Spinal cord (tissue), 10 donors: ENCODE measurements at places on chromosomes 16 and 17.
A peak's percentile ranks its signal among the peaks of the same experiment; 100 is the strongest.

- DNase-seq, result peak; percentile 21
These were observed 83.2 kb downstream of the SPECC1 start for GRCh38 chr17:20092261-20092867.

- peak; percentile 35 for DNase-seq
These were observed at the start of gene FA2H for GRCh38 chr16:74774223-74775139. FA2H (minus strand) TSS chr16:74774820; CDS start chr16:74774755, 65 bp downstream.

GRCh38 chr17:64358261-64358788 is 32.3 kb downstream of the PECAM1 start:
- DNase-seq, result no peak

DNA sequence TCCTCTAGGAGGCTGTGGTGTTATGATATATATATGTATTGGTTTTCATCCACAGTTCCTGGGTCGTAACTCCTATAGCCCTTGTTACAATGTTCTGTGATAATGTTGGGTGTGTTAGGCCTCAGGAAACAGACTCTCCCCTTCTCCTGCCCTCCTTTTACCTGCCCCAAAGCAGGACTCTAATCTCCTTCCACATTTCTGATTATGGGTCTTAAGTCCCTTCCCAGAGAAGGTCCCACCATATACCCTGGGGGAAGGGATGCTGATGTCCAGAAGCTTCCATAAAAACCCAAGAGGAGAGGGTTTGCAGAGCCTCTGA is 450 bp upstream of the C1QBP start:
- DNase-seq, result no peak

- no peak for DNase-seq
These were observed 24.7 kb downstream of the DNAI2 start for GRCh38 chr17:74298778-74299177.

DNA sequence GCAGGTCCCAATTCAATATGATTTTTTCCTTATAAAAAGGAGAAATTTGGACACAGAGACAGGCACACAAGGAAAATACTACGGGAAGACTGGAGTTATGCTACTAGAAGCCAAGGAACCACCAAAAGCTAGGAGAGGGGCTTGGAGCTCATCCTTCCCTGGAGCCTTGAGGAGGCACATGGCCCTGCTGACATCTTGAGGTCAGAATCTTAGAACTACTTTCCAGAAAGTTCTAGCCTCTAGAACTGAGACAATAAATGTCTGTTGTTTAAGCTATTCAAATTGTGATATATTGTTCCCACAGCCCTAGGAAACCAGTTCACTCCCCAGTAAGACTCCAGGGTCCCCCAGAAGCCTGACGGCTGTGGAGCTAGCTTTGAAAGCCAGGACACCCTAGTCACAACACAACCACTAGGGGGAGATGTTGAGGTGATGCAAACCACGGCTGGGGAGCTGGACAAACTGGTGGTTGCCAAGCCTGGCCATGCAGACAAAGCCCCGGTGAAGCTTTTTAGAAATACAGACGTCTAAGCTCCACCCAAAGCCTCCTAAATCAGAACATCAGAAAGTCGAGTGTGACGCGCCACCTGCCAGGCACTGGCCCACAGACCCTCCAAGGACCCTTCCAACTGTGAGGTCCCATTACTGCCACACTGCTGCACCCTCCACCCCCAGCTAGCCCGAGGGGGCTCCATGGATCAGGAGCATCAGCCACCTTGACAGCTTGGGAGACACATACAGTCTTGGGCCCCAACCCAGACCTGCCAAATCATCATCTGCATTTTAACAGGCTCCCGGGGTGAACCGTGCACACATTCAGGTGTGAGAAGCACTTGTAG is 106.4 kb downstream of the SLC39A11 start:
- DNase-seq, result no peak

- no peak for DNase-seq
These were observed 32.5 kb downstream of the PITPNM3 start for GRCh38 chr17:6523809-6524355.

DNA sequence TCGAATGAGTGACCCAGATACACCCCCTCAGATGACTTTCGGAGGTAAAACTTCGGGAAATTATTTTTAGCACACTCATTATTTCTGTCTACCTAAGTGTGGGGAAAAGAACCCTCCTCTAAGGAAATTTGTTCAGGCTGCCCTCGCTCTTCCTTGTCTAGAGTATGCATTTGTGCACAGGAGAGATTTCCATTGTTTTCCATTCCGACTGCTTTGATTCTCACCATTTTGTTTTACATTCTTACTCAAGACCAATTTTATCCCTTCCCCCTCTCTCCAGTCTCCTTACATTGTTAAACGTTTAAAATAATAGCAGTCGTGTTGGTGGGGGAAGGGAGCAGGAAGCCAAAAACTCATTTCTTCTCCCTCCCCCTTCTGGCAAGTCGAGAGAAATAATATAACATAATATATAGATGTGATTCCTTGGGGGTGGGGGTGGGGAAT is 1.5 kb upstream of the CHD3 start:
- DNase-seq, result no peak

DNA sequence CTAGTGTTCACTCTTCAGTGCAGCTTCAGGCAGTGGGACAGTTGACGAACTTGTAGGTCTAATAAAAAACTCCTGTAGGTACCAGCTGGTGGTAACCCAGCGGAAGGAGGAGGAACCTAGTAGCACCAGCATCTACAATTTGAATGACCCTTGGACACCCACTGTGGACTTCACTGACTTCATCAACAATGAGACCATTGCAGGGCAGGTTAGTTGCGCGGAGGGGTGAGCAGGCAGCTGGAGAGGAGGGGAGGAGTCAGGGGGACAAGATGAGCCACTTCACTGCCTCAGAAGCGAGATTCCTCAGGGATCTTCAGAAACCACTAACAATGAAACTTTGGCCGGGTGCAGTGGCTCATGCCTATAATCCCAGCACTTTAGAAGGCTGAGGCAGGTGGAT is 22.3 kb downstream of the AOC3 start:
- DNase-seq, result no peak

DNA sequence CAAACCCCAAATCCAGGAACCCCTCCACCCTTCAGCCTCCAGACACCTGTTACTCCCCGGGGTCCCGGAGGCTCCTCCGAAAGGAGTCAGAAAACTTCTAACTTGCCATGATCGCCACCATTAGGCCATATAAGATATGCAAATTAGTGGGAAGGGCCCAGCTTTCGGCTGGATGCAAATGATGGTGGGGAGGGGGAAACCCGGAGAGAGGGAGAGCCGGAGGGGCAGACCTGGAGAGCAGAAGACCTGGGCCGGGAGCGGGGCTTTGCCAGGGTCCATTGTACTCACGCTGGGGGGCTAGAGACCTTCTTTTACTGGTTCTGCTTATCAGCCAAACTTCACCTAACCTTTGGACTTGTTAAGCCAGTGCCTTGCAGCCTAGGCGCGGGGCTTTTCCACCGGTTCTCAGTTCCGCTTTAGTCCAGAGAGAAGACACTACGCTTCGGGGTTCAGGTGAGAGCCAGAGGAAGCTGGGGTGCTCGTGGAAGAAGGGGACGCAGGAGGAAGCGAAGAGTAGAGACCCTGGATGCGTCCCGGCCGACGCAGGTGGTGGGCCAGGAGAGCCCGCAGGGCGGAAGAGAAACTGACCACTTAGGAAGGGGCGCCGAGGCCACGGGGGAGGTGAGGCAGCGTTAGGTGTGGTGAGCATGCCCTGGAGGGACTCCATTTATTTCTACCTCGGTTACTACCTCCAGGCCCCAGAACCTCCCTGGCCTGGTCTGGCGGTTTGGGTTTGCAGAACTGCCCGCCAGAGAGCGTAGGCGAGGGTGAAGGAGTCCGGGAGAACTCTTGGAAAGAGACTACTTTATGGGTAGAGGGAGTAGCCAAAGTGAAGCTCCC is at the start of gene HNF1B:
TSS of gene HNF1B (minus strand) at position 99 of the 840 bp plus-strand sequence. CDS start 175 bp downstream, outside the sequence.
- no peak for DNase-seq

GRCh38 chr16:21300309-21301167 is 22.4 kb upstream of the CRYM start:
- DNase-seq, result peak; percentile 91

GRCh38 chr17:41420134-41420533 is 4.3 kb downstream of the KRT37 start:
- no peak for DNase-seq

DNA sequence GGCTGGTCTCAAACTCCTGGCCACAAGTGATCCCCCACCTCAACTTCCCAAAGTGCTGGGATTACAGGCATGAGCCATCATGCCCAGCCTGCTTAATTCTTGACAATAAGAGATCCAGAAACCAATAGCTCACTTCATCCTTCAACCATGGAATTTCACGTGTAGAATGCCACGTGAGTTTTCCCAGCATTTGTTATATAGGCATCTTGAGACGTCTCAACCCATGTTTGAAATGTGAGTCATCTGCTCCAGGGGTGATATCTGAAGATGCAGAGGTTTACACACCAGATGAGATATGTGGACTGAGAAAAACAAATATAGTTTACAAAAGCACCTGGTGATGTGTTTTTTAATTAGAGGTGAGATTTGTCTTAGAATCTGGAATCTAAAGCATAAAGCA is 7.1 kb downstream of the TEKT3 start:
- DNase-seq, result no peak
